ENCODE measurements at places on chromosomes 3 and 15.

DNA sequence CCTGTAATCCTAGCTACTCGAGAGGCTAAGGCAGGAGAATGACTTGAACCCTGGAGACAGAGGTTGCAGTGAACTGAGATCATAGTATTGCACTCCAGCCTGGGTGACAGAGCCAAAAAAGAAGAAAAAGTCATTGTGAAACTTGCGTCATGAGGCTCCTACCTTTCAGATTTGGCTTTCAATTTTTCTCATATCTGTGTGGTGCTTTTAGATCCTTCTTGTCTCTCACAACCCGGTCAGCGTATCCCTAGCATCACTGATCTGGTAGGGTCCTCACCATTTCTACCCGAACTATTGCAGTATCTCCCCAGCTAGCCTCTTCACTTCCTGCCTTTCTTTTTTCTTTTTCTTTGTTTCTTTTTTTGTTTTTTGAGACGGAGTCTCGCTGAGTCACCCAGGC lies 21.6 kb upstream of the GCNT3 start:
- no peak for DNase-seq
- no peak overlapping the region for H3K4me3 ChIP-seq
- no peaks in the 10 kb centered on the region for H3K36me3 ChIP-seq
- H3K27me3 ChIP-seq, result no peaks in the 10 kb centered on the region

GRCh38 chr15:60656481-60656880 lies 177.5 kb upstream of the ICE2 start:
- H3K36me3 ChIP-seq, result no peaks in the 10 kb centered on the region
- H3K27ac ChIP-seq, result no peak overlapping the region

DNA sequence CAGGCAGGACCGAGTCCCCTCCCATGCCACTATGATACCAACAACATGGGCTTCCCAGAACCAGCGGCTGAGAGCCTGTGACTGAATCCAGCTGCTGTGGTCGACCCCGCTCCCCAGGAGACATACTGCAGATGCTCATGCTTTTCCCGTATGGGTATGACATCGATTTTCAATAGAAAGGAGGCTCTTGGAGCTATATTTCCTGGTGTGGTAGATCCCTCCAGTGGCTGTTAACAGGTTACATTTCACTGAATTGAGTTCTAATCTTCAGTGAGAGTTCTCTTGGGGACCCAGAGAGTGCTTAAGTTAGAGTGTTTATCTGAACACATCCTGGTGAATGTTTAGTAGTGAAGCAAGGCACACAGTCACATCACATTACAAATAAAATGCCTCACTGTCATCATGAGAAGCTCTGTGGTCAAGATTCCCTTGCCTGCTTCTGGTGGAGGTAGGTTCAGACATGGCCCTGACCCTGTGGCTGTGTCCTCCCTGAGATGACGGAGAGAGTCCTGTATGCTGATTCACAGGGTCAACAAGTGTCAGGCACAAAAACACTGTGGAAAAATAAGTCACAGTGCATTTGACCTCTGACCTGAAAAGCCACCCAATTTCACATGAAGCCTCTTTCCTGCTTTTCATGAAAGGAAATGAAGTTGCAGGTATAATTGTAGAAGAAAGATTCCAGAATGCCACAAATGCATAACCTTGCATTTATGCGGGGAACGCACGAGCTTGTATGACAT lies 110.9 kb downstream of the GABRG3 start:
- no peak for DNase-seq
- H3K27ac ChIP-seq, result no peak overlapping the region
- H3K27me3 ChIP-seq, result no peaks in the 10 kb centered on the region
- no peaks in the 10 kb centered on the region for H3K4me1 ChIP-seq
- no peak overlapping the region for H3K4me3 ChIP-seq

DNA sequence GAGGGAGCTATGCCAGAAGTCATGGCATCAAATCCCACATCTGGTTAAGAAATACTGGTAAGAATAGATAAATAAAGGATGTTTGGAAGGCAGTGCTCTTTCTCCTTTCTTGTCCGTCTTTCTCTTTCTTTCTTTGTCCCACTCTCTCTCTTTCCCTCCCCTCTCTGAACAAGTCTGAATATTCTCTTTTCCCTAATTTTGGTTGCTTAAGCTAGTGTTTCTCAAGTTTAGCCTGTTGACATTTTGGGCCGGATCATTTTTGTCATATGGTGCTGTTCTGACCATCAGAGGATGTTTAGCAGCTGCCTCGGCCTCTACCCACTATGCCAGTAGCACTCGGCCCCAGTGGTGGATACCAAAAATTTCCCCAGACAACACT lies 405.3 kb upstream of the C2CD4B start:
- peak overlapping the region; percentile 71 for H3K27ac ChIP-seq
- H3K36me3 ChIP-seq, result no peaks in the 10 kb centered on the region
- no peaks in the 10 kb centered on the region for H3K27me3 ChIP-seq
- H3K4me1 ChIP-seq, result no peaks in the 10 kb centered on the region
- H3K4me3 ChIP-seq, result no peak overlapping the region
- no peak for DNase-seq

- no peak overlapping the region for H3K4me3 ChIP-seq
- no peak overlapping the region for H3K27ac ChIP-seq
- DNase-seq, result no peak
- no peaks in the 10 kb centered on the region for H3K36me3 ChIP-seq
Observed at GRCh38 chr15:43274136-43274535, 7.4 kb upstream of the TGM5 start.

- DNase-seq, result no peak
- H3K36me3 ChIP-seq, result no peaks in the 10 kb centered on the region
- H3K27ac ChIP-seq, result peak overlapping the region; percentile 41
- H3K4me1 ChIP-seq, result peaks cover 11% of the 10 kb centered on the region
Observed at GRCh38 chr3:195101001-195101583, 169.9 kb downstream of the XXYLT1 start.

DNA sequence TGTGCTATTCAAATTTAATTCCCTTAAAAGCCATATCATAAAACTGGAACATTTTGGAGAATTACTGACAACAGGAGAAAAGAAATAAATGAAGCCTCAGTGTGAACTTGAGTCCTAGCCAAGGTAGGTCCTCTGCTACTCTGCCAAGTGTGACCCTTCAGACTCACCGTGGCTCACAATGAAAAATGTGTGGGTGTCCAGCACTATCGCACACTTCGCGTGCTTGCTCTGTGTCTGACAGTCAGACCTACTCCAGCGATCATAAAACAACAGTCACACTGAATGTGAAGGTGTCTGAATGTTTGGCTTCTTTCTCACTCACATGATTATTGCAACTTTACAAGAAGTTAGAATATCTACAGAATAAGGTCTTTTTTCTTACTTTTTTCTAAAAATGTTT lies 65.8 kb upstream of the TRA2B start:
- no peaks in the 10 kb centered on the region for H3K27me3 ChIP-seq
- no peak overlapping the region for H3K4me3 ChIP-seq
- H3K4me1 ChIP-seq, result no peaks in the 10 kb centered on the region
- H3K27ac ChIP-seq, result no peak overlapping the region
- H3K36me3 ChIP-seq, result no peaks in the 10 kb centered on the region

DNA sequence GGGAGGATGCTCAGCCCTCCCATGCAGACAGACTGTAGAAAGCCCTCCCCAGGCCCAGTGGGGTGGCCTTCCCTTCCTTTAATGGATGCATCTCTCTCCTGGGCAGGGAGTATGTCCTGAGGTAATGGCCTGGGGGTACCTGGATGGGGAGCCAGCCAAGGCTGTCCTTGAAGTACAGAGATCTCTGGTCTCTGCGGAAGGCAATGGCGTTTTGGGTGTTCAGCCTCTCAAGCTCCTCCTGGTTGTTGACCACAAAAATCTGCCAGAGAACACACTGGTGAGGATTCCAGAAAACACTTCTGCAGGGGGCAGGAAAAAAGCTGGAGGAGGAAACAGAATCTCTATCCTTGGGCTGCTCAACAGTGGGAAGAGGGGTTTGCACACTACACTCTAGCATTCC lies 28.9 kb downstream of the EAF1 start:
- no peak overlapping the region for H3K27ac ChIP-seq
- no peak for DNase-seq
- H3K27me3 ChIP-seq, result no peaks in the 10 kb centered on the region
- H3K36me3 ChIP-seq, result no peaks in the 10 kb centered on the region
- H3K4me3 ChIP-seq, result no peak overlapping the region
- H3K4me1 ChIP-seq, result no peaks in the 10 kb centered on the region

DNA sequence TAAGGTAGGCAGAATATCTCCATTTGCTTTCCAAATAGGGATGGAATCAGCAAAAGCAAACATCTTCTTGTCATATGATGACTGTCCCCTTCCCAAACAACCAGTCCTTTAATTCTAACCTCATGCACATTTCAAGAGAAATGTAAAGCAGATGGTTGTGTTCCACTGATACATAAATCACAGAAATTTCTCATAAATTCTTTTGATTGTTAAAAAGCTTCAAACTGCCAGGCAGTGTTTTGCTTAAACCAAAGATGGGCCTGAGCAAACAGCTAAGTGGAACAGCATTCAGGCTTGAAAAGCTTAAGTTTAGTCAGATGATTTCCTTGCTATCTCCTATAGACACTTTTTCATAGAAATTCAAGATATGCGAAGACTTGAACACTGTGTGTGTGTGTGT lies 74.3 kb upstream of the SOX2 start:
- H3K4me3 ChIP-seq, result no peak overlapping the region
- no peaks in the 10 kb centered on the region for H3K4me1 ChIP-seq
- no peaks in the 10 kb centered on the region for H3K27me3 ChIP-seq
- no peak overlapping the region for H3K27ac ChIP-seq
- H3K36me3 ChIP-seq, result no peaks in the 10 kb centered on the region

- no peaks in the 10 kb centered on the region for H3K36me3 ChIP-seq
- no peak overlapping the region for H3K4me3 ChIP-seq
- no peaks in the 10 kb centered on the region for H3K4me1 ChIP-seq
- H3K27ac ChIP-seq, result no peak overlapping the region
- H3K27me3 ChIP-seq, result no peaks in the 10 kb centered on the region
Observed at GRCh38 chr15:73957276-73957675, 31.0 kb downstream of the LOXL1 start.

DNA sequence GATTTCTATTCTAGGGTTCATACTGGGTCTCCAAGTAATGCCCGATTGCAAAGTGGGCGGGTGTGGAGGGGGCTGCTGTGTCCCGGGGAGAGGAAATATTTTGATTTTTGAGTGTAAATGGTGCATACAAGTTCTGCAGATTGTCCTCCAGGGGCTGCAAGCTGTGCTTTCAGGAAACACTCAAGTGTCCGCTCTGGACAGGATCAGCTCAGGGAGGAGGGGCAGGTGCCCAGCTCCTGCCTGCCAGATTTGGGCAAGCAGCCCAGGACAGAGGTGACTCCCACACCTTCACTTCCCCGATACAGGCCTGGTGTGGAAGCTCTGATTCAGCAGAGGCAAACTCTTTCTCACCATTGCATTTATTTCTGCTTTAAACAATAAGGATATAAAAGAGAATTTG lies 142.7 kb downstream of the ALDH1A2 start:
- H3K4me3 ChIP-seq, result no peak overlapping the region
- H3K27ac ChIP-seq, result peak overlapping the region; percentile 68
- no peaks in the 10 kb centered on the region for H3K27me3 ChIP-seq
- peaks cover 18% of the 10 kb centered on the region for H3K4me1 ChIP-seq

GRCh38 chr3:45011756-45012508 lies 14.2 kb upstream of the CLEC3B start:
- H3K27me3 ChIP-seq, result no peaks in the 10 kb centered on the region
- peaks cover 7% of the 10 kb centered on the region for H3K36me3 ChIP-seq
- peak; percentile 56 for DNase-seq
- H3K4me1 ChIP-seq, result peaks cover 4% of the 10 kb centered on the region

- H3K4me1 ChIP-seq, result no peaks in the 10 kb centered on the region
- no peaks in the 10 kb centered on the region for H3K27me3 ChIP-seq
- no peak overlapping the region for H3K4me3 ChIP-seq
- no peaks in the 10 kb centered on the region for H3K36me3 ChIP-seq
Observed at GRCh38 chr3:156772588-156773206, 53.5 kb upstream of the LEKR1 start.

GRCh38 chr15:92886042-92886537 lies 14.0 kb upstream of the CHD2 start:
- DNase-seq, result no peak
- peaks cover 6% of the 10 kb centered on the region for H3K4me1 ChIP-seq
- H3K27me3 ChIP-seq, result no peaks in the 10 kb centered on the region
- H3K4me3 ChIP-seq, result peak overlapping the region; percentile 83
- H3K27ac ChIP-seq, result no peak overlapping the region

GRCh38 chr3:184117636-184118035 lies 17.5 kb upstream of the EIF2B5 start:
- no peak overlapping the region for H3K27ac ChIP-seq
- no peak for DNase-seq
- no peak overlapping the region for H3K4me3 ChIP-seq

- no peak overlapping the region for H3K27ac ChIP-seq
- H3K4me3 ChIP-seq, result no peak overlapping the region
- no peaks in the 10 kb centered on the region for H3K36me3 ChIP-seq
Observed at GRCh38 chr15:85407421-85408269, 27.2 kb downstream of the AKAP13 start.

GRCh38 chr3:23308986-23309625 lies 106.0 kb downstream of the UBE2E2 start:
- no peak for DNase-seq
- H3K4me1 ChIP-seq, result no peaks in the 10 kb centered on the region
- no peak overlapping the region for H3K27ac ChIP-seq
- H3K4me3 ChIP-seq, result no peak overlapping the region
- H3K27me3 ChIP-seq, result no peaks in the 10 kb centered on the region

DNA sequence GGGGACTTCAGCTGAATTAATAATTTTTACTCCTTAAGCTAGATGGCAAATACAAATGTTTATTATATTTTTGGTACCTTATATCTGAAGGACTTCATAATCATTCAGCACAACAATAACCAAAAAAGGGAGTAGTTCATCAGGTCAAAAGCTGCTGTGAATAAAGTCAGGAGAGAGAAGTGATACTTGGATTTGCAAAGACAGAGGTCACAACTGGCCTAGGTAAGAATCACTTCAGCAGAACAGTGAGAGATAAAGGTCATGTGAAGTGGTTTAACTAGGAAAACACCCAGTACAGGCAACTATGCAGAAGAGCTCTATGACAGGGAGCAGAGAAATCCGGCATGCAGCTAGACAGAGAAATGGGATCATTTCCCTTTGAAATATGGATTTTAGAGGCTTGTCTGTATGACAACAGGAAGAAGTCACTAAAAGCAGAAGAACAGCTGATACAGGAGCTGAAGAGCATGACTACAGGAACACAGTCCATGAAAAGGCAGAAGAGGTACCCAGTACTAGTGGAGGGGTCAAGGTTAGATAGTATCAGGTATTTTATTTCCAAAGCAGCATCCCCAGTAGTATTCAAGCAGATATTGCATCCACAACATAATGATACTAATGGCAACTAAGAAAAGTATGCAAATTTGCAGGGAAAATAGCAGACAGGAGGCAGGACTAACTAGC lies 25.7 kb downstream of the ZMAT3 start:
- no peaks in the 10 kb centered on the region for H3K4me1 ChIP-seq
- H3K4me3 ChIP-seq, result no peak overlapping the region
- H3K27ac ChIP-seq, result no peak overlapping the region
- no peaks in the 10 kb centered on the region for H3K36me3 ChIP-seq
- no peak for DNase-seq

DNA sequence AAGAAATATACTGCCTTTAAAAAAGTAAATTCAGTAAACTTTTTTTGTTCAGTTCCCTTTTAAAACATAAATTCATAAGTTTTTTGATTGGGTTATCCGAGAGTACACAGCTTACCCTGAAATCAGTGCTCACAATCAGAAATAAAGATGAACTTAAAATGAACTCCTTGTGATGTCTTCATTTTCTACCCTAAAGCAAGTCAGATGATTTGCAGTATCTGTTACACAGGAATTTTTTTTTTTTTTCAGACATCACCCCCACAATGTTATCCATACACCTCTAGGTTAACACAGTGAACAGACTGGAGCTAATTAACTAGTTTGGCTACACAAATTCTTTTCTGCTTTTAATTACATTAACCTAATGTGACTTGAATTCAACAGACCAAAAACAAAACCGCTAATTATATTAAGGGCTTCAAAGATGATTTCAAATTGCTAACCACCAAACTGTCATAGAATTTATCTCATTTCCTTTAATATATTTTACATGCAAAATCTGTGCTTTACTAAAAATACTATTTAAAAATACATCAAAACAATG lies 1042.0 kb downstream of the ROBO1 start:
- no peak for DNase-seq
- H3K4me1 ChIP-seq, result no peaks in the 10 kb centered on the region
